ENCODE measurements at places on chromosomes 11 and 22.

DNA sequence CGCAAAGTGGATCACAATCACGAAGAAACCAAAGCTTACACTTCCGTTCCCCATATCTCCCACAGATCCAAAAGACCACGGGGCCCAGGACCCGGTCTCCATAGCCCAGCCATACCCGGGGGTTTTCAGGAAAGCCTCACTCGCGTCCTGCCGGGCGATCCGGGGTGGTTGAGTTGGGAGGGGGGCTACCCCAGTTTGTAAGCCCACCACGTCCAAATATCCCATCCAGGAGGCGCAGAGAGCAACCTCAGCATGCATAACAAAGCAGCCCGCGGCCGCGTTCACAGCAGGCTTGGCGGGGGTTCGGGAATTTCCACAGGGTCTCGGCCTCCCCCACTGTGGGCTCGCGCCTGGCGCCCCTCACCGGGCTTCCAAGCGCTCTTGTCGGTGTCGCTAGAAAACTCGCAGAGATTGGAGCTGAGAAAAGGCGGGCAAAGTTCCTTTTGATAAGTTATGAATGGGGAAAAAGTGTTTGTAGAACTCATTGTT, 9.5 kb downstream of the SDF2L1 start:
- no peak for DNase-seq

DNA sequence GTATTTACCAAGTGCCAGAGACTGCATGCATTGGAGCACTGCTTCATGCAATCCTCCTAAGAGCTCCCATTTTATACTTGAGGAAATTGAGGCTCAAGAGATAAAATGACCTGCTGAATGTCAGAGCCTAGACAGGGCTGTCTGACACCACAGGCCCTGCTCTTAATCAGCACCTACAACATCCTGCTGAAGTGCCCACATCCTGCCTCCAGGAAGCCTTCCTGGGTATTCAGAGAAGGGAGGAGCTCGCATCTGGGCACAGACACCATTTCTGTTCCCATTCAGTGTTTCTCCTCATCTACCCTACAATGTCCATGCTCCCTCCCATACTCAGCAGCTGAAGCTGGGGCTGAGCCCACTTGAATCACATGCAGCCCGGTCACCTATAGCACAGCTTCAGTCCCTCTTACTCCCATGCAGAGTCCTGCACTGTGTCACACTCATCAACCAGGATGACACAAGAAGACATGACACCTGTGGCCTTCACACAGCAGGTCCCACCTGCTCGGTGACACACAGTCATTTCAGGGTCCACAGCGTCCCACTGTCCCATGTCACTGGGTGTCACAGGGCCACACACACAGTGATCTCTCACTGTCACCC, 53.1 kb downstream of the PDE2A start:
- DNase-seq = no peak

- DNase-seq = no peak
Measured at GRCh38 chr11:11534981-11535380, 86.8 kb downstream of the GALNT18 start.

DNA sequence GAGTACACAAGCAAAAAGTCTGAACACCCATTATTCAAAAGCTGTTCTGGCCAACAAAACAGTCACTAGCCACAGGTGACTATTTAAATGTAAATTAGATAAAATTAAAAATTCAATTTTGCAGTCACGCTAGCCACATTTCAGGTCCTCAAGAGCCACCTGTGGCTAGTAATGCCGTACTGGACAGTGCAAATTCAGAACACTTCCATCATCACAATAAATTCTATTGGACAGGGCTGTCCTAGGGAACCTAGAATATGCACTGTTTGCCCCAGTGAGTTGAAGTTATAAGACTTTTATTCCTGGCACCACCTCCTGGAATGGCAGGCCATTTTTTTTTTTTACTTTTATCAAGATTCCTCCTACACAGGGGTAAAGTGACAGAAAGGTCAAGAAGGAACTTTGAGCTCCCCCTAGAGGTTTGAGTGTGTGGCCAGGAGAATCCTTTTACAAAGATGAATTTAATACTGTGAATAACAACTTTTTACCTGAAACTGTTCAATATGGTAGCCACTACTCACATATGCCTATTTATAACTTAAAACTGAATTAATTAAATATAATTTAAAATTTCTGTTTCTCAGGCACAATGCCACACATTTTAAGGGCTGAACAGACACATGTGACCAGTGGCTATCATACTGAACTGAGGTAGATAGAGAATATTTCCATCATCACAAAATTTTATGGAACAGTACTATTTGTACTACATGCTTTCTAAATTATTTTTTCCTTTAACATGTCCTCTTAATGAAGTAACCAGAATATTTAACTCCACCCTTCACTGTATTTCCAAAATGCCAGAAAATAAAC, 6.5 kb downstream of the MSANTD2 start:
- no peak for DNase-seq

Data from heart left ventricle (tissue), 16 donors.